RCC 7860 (cell line): ENCODE measurements at places on chromosomes 13 and 19.

DNA sequence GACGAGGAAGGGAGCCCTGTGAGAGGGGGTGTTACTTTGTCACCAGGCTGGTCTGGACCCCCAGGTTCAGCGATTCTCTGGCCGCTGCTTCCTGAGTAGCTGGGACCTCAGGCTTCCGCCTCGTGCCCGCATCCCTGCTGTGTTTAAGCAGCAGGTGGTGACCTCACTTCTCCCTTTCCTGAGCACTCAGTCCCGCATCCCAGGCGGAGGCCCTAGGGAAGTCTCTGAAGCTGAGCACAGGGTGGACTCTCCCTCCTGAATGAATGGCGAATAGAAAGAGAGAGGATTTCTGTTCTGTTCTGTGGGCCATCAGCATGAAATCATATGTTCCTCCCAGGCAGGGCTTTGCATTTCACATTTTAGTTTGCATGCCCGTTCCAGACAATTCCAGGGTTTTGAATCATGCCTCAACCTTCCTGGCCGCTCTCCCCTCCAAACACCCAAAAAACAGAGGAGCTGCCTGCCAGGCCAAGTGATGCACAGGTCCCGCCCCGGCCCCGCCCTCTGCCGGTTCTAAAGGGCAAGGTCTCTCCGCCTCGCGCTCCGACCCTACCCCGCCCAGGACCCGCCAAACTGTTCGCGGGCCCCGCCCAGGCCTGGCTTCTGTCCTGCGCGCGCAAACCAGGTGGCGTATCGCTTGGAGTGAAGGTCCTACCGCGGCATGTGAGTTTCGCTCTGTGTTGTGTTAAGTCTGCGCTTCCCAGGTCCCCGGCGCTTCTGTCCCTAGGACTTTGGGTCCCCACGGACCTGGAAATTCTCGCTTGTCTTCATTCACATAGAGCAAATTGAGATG, 35.1 kb upstream of the ZNF808 start:
- DNase-seq, result no peak

DNA sequence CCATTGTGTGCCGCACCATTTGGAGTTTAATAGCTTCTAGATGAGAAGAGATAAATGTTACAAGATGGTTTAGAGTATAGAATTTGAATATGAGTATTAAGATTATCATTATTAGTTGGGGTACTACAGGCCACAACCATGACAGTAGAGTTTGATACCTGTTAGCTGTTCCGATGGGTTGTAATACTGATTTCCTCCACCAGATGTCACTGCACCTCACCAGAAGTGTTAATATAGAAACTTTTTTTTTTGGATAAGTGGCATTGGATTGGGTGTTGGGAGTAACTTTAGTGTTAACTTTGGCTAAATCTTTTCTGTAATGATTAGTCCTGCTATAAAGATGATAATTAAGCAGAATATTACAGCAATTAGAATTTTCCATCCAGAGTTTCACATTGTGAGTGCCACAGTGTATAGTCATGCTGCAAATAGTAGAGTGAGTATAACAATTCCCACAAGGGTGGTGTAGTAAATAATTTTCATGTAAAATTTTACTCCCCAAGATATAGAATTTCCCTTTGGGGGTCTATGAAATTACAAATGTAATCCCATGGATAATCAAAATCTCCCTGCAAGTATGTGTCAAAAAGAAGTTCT, 56.3 kb downstream of the PSG3 start:
- peak; percentile 6 for DNase-seq

GRCh38 chr19:38255383-38256014, 675 bp downstream of the PPP1R14A start:
- DNase-seq, result no peak

- DNase-seq, result peak; percentile 84
Measured at GRCh38 chr13:27211771-27212364, 39.5 kb upstream of the RPL21 start.

- no peak for DNase-seq
Measured at GRCh38 chr13:107365466-107366215, 797.7 kb upstream of the ARGLU1 start.

- no peak for DNase-seq
Measured at GRCh38 chr19:45772912-45773311, 3.9 kb upstream of the SIX5 start.

- DNase-seq, result no peak
Measured at GRCh38 chr19:55831846-55832245, at the start of gene NLRP11. Gene NLRP11 (minus strand): TSS chr19:55831999. CDS start chr19:55818174, 13,825 bp downstream.

DNA sequence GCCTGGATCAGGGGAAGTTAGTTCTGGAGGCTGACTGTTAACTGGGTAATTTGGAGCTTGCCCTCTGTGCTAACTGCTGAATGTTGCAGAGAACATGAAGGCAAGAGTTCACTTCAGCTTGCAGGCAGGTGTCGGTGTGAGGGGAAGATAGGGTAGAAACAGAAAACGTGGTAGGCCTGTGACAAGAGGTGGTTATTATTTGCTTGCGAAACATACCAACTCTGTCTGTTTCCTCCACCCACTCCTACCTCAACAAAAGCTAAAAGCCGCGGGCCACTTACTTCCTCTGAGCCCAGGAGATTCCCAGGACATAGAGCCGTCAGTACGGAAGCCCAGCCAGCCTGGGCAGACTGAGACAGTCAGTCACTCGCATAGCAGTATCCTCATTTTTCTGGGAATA, 119.2 kb upstream of the ABCC4 start:
- DNase-seq, result no peak

GRCh38 chr13:82797876-82798275, 1084.4 kb downstream of the SLITRK1 start:
- no peak for DNase-seq

DNA sequence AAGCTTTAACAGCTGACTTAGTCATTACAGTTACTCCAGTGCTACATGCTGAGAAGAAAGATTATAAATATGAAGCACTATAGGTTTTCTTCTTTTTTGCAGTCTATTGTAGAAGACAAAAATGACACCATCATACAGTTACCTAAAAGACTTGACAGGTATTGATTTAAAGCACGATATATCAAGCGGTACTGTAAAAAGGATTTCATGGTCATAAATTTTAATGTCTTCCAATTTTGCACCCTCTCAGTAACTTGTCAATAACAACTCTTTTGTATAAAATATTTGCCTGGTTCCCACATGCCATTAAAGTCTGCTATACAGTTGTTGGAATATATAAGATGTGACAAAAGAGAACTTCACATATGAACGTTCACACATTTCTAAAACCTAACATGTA, 102.8 kb downstream of the ZIC5 start:
- DNase-seq, result no peak

DNA sequence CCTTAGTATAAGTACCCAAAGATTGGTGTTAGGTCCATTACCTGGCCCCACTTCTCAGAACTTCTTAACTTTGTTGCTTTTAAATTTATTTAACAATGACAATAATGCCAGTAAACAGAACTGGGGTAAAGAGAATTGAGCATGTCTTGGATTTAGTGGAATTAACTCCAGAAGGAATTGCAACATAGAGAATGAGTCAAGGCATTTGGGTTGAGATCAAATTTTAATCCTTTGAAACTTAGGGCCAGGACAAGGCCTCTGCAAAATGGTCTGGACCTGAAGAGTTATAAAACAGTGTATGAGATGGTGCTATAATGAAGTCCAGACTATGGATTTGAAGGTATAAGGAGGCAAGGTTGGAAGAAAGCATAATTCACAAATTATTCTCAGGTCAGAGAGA, 1030.4 kb downstream of the SLITRK5 start:
- no peak for DNase-seq

DNA sequence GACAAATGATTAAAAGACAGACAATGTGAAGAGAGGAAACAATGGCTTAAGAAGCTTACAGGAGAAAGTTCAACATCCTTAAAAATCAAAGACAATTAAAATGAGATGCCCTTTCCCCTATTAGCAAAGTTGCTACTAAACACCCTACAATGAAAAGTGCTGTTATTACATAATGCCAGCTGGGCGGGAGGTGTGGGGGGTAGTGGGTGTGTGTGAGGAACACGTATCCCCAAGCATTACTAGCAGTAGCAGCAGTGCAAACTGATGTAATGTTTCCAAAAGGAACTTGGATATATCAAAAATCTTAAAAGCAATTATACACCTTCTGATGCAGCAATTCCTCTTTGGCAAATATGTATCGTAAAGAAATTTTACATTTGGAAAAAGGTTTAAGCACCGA, 70.9 kb downstream of the PEG3 start:
- no peak for DNase-seq

GRCh38 chr13:114047358-114047881, 73.5 kb upstream of the C13orf46 start:
- DNase-seq, result peak; percentile 76

- DNase-seq, result no peak
Measured at GRCh38 chr13:110706570-110707372, 855 bp upstream of the CARS2 start.

DNA sequence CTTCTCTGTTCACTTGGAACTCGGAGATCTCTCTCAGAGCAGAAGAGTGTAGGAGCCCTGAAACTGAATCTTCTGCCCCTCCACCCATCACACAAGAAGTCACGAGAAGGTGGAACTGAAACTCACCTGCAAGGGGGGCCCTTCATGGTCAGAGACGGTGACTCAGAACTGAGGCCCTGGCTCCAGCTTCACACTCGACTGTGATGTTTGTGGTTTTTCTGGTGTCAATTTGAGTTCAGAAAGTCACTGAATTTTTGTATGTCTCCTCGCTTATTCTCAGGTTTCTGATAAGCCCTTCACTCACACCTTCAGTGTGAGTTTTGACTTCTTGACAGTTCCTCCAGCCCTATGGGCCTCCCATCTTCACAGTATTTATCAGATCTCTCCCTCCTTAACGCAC, 23.1 kb downstream of the SIGLEC5 start:
- DNase-seq, result no peak

DNA sequence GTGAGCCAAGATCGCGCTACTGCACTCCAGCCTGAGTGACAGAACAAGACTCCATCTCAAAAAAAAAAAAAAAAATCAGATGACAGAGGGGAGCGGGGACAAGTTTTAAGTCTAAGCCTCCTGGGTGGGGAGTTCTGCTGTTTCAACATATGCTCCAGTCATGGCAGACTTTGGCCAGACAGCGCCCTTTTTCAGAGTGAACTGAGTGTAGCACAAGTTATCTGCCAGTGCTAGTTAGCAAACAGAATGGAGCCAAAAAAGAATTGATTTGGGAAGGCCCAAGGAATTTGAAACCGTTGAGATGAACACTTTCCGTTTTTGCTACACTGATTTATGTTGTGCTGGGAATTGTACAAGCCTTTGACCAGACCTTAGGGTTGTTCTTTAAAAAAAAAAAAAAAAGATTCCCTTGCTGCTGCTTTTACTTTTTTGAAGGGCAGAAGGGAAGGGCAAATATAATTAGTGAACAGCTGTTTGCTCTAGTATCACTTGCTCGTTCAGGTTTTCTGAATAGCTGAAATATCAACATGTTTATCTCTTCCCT, 5.7 kb downstream of the ACTN4 start:
- no peak for DNase-seq

DNA sequence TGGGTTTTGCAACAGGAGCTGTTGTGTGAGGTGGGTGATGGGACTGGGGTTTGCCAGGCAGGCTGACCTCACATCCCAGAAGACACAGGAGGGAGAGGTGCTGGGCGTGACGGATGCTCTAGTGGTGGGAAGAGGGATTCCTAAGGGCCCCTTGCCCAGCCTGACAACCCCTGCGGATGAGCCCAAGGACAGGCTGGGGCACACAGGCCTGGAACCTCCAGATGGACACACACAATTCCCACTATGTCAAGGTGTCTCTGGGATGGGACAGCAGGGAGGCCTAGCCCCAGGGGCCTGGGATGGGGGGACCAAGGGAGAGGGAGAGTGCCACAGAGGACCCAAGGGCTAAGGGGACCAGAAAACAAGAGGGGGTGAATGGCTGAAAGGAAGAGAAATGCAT, 191.5 kb downstream of the ZNF536 start:
- no peak for DNase-seq

DNA sequence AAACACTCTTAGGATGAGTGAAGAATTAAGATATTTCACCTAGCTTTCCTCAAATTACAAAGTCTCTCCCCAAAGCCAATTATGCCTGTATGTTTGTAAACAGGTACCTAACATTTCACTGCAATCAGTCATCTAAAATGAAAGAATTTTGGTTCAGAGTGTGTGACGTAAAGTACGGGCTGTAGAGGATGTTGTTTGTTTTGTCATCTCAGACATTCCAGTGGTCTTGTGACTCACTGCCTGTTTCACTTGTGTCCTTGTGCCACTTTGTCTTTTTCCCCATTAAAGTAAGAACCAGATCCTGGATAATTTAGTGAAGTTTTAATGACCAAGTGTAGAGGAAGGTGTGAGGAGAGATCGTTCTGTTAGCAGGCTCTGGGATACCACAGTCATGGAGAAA, 28.6 kb upstream of the EID2 start:
- DNase-seq, result peak; percentile 26

DNA sequence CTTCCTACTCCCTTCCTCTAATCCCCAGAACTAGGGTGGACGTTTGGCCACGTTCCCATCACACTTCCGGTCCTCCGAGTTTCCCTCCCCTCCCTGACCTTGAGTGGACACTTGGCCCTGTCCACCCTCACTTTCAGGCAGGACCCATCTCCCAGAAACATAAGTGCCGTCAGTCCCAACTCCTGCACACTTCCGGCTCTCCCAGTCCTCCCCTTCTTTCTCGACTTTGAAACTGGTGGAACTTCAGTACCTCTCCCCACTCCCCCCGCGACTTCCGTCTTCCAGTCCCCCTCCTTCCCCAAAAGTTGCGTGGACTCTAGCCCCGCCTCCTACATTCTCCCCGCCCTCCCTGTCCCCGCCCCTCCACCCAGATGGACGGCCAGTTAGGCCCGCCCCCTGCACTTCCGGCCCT, 278 bp upstream of the ZNF274 start:
- no peak for DNase-seq

- peak; percentile 71 for DNase-seq
Measured at GRCh38 chr19:2775556-2776430, 7.3 kb downstream of the SGTA start.

GRCh38 chr13:33236021-33236420, 49.5 kb downstream of the STARD13 start:
- peak; percentile 39 for DNase-seq

DNA sequence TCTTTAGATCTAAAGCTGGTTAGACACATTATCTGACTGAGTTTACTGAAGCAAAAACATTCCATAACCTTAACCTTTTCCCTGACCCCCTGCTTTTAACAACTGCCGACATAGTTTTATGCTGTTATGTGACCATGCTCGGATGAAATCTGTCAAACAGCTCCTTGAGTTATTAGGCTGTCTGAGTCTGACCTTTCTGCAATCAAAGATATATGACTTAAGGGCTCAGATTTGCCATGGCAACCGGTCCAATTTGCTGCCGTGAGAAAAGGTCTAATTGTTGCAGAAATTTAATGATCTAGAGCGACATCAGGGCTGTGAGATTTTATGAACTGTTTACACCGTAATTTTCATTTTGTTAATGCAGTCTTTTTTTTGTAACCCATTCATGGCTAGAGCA, 61.8 kb downstream of the URI1 start:
- DNase-seq, result no peak

DNA sequence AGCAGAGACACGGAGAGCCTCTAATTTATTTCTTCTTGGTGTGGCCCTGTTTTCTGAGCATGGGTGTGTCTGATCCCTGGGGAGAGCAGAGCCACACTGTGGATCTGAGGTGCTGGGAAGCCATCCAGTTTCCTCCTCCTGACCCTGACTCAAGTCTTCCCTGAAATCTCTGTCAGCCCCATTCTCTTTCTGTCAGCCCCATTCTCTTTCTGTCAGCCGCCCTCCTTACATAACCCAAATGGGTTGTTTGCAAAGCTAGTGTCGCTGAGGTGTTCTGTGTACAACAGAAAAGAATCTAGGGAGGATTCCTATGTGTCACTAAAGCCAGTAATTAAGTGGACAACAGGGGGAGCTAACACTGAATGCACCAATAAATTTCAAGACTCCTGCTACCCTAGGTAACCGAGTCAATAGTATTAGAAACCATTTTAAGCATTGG, 50.2 kb downstream of the LRCH1 start:
- DNase-seq, result no peak
